ENCODE measurements at places on chromosomes 3 and 15.

DNA sequence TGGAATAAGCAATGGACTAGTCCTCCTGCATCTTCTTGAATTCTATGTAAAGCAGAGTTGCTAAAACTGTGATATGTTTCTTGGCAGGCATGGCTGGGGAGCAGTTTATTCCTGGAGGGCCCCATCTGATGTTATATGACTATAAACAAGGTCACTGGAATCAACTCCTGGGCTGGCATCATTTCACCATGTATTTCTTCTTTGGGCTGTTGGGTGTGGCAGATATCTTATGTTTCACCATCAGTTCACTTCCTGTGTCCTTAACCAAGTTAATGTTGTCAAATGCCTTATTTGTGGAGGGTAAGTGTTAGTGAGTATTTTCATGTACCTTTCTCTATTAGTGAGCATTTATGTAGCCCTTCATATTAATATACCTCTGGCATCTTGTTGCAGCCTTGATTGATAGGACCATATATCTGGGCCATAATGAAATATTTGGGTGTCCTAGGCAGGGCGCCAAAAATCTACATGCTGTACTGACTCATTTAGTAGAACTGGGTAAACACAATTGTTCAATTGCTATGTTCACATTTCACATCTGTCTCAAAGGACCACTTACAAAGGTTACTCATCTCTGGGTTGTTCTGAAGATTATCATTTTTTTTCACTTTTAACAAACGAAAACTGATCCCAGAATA is 52.6 kb upstream of the ADGRG7 start:
- DNase-seq = no peak

DNA sequence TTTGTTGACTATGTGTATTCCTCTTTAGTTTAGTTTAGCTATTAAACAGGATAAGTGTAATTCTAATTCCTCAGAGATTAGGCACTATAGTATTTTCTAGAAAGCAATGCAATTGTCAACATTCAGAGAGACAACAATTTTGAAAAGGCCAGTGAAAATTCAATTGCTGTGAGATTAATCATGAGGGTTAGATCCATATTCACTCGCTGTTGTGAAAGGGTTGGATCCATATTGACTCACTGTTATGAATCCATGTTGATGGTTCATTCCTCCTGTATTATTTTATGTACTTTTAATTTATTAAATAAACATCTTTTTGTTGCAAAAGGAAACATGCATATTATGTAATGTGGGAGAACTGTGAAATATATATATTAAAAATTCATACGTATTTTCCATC is 641 bp downstream of the TRAT1 start:
- no peak for DNase-seq

- DNase-seq = peak; percentile 92
Observed at GRCh38 chr3:64945171-64945729, 257.4 kb upstream of the ADAMTS9 start.

- no peak for DNase-seq
Observed at GRCh38 chr15:49675041-49675440, 54.2 kb downstream of the DTWD1 start.

- no peak for DNase-seq
Observed at GRCh38 chr15:48514103-48514816, 131.2 kb downstream of the FBN1 start.

DNA sequence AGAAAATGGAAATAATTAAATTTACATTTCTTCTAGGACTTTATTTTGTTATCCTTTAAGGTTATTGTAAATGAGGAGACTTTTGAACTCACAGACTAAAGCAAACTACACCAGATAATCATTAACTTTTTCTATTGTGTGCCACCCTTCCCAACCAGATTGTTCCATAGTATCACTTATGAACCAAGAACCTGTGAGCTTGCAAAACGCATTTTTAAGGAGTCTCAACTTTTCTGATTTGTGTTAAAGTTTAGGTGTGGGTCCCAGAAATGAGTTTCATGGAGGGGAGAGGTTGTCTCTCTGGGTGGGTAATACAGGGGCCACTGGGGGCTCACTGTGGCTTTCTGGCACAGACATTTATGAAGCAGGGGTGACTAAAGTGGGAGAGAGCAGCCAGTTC is 75.7 kb downstream of the IGF1R start:
- no peak for DNase-seq

GRCh38 chr3:167876620-167877281 is 141.2 kb downstream of the SERPINI1 start:
- no peak for DNase-seq

DNA sequence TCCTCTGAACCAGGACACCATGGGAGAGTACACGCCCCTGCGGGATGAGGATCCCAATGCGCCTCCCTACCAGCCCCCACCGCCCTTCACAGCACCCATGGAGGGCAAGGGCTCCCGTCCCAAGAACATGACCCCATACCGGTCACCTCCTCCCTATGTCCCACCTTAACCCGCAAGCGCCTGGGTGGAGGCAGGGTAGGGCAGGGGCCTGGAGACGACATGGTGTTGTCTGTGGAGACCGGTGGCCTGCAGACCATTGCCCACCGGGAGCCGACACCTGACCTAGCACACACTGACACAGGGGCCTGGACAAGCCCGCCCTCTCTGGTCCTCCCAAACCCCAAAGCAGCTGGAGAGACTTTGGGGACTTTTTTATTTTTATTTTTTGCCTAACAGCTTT is 21.2 kb upstream of the BSN start:
- DNase-seq = no peak

GRCh38 chr15:59174835-59175831 is 31.5 kb upstream of the LDHAL6B start:
- DNase-seq = peak; percentile 43

DNA sequence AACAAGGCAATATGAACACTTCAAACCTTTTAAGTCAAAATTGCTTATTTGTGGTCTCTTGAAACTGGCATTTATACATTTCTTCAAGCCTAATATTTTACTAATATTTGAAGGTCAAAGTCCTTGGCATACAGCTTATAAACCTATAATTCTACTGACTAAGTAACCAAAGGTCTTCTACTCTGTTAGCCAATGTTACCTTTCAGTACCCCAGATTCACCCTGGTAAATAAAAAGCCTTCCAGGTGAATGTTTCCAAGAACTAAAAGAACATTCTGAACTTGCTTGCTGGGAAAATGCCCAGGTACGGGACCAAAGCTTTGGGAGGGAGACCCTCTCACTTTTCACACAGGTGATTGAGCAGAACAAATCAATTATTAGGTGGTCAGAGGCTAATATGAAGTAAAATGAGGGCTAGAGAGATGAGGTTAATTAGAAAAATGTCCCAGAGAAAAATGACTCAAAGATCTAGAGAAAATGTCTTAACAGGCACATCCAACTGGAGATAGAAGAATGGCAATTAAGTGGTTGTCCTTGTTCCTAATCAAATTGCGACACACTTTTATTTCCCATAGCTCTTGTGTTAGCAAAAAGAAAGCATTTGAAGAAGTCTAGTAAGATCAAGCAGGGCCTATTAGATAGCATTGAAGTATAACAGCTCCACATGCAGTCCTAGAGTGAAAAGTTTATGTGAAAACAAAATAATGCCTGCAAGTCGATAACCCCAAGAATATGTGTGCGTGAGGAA is 232.0 kb downstream of the FOXP1 start:
- DNase-seq = no peak

GRCh38 chr3:110773413-110773954 is 298.1 kb upstream of the NECTIN3 start:
- DNase-seq = no peak

- no peak for DNase-seq
Observed at GRCh38 chr15:76073554-76073953, 13.8 kb downstream of the TMEM266 start.

- DNase-seq = no peak
Observed at GRCh38 chr15:90994059-90994416, 297 bp downstream of the PRC1 start.

DNA sequence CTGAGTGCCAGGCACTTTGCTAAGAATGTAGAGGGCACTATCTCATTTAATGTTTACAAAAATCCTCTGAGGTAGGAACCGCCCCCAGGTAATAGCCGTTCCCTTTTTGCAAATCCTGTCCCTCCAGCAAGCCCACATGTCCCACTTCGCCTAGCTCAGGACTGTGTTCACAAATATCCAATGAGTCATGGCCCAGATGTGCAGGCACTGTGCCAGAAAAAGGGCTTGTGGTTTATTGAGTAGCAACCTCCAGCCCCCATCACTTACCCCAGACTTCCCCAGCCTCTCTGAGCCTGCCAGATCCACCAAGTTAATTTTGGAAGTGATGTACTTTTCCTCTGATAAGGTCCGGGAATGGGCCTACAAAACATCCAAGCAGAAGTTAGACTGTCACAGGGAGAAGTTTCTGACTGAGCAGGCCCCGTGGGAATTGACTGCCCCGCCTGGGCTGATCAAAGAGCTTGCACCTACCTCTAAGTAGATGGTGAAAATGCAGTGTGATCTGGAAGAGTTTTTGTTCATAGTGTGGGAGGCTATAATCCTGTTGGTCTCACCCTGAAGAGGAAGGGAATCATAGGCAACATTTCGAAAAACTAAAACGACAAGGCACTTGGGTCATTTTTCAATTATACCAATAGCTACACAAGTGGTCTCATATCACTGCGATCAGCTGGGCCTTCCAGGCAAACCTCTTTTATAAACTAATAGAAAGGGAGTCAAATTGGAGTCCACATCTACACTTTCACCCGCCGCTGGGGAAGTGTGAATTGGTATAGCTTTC is 15.7 kb downstream of the KIF9 start:
- no peak for DNase-seq

DNA sequence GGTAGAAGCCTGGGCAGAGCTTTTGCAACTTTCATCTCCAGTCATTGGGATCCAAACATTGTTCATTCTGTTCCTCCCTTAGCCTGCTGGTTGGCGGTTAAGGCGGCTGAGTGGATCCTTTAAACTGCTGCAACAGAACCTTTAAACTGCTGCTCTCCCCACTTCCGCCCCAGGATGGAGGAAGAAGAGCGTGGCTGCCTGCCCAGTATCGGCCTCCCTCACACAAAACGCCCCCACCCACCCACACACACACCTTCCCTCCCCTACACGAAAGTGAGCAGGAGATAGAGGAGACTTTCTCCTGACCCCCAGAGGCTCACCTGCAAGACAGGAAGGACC is 460 bp upstream of the ZMAT3 start:
- no peak for DNase-seq

DNA sequence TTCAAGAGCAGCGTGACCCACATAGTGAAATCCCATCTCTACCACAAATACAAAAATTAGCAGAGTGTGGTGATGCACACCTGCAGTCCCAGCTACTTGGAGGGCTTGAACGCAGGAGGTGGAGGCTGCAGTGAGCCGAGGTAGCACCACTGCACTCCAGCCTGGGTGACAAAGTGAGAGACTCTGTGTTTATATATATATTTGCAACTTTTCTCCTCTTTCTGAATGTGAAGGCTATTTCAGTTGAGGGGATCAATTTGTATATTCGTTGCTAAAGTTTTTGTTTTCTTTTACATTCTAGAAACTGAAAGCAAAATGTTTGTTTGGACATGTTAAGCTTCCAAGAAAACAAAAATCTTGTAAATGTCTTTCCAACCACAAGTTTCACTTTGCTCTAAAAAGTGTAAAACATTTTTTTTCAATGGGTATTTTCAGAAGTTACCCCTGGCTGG is 29.8 kb upstream of the FAM98B start:
- no peak for DNase-seq

DNA sequence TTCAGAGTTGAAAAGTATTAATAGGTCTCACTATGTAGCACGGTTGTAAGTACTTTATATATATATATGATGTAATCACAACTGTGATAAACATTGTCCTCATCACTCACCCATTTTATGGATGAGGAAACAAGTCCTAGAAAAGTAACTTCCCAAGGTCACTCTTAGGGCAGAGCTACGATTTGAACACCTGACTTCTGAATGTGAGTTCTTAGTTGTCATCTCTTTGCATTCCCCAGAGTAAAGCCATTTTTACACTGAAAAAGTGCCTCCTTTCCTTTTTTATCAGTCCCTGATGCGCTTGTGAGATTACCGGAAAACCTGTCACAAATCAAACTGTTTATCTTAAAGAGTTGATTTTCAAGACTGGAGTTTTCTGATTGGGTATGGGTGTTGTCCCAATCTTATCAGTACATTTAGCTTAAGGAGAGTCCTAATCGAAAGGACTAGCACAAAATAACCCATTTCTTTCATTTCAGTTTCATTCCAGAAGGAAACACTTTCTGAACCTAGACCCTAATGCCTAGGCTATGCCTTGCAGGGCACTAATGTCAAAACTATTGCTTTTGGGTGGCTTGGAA is 2.3 kb upstream of the EDEM1 start:
- DNase-seq = no peak

DNA sequence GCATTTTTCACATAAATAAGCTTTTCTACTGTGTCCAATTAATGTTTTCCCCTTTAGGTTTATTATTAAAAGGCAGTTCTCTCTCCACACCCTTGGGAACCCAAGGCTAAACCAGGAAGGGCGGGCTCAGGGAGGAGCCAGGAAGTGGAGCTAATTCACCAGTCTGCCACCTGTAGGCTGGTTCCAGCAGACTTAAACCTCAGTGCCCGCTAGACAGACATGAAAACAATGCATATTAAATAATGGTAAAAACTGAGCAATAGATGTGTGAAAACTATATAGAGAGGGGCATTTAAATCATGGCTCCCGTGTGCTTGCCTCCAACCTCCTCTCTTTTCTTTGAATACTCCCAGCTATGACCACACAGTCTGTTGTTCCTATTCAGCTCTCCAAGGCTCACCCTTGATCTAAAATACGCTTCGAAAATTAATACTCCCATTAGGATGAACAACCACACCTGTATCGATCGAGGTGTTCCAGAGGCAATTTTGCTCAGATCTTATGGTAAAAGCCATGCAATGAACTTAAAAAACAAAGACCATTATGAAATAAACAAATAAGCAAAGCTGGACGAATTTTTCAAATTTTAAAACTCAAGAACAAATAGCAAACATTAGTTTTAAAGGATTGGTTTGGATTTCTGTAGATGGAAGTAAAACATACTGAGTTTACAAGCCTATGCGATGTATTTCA is 253.3 kb downstream of the TJP1 start:
- DNase-seq = no peak

DNA sequence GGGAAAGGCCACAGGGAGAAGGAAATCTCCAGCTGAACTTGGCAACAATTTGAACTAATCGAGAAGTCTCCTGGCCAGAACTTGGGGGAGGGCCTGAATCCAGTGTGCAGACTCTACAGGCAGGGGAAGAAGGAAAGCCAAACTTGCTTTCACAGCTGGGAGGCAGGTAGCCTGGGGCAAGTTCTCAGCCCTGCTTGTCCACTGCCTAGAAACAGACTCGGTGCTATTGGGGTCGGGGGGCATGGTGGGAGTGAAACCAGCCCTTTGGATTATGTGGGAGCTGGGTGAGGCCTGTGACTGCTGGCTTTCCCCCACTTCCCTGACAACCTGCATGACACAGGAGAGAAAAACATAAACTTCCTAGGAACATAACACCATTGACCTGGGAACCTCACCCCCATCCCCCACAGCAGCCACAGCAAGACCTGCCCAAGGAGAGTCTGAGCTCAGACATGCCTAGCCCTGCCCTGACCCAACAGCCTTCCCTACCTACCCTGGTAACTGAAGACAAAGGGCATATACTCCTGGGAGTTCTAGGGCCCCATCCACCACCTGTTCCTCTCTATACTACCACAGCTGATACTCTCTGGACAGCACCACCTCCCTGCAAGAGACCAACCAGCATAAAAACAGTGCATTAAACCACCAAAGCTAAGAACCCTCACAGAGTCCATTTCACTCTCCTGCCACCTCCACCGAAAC is 103.7 kb upstream of the MNS1 start:
- no peak for DNase-seq

Measured in NT2/D1 (cell line).